Fibroblast of skin of left quadriceps (primary cell): ENCODE measurements at places on chromosomes 2 and 18.
A peak's percentile ranks its signal among the peaks of the same experiment; 100 is the strongest.

DNA sequence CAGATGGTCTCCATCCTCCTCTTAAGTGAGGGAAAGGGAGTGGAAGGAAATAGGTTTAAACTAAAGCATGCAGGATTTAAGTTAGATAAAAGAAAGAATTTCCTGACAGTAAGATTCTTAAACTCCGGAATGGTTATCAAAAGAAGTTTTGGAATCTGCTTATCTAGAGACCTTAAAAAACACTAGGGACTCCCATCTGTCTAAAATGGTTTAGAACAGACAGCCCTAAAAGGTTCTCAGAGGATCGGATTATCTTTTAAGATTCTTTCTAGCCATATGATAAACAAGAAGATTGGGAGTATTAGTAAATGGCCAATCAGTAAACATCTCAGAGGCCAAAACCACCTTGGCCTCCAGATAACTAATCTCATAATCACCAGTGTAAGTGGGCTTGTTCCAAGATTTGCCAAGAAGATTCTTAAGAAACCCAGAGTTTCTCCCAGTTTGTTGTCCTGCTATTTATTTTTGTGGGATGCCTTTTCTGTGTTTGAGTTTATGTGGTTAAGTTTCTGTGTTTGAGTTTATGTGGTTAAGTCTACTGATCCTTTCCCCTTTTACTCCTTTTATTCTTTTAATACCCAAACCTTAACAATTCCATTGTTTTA is 314.9 kb upstream of the NRP2 start:
- DNase-seq = no peak

GRCh38 chr18:70384181-70384790 is 95.4 kb downstream of the SOCS6 start:
- peak; percentile 50 for DNase-seq

GRCh38 chr2:10487081-10487740 is 39.1 kb upstream of the ODC1 start:
- no peak for DNase-seq

GRCh38 chr2:86557836-86558235 is 5.4 kb downstream of the CHMP3 start:
- DNase-seq = no peak

GRCh38 chr2:203535078-203535783 is at the start of gene RAPH1:
RAPH1 (minus strand) TSS chr2:203535301; CDS start chr2:203495353, 39,948 bp downstream.
- DNase-seq = peak; percentile 63

- DNase-seq = no peak
Measured at GRCh38 chr2:213959589-213959988, 451.3 kb upstream of the VWC2L start.

DNA sequence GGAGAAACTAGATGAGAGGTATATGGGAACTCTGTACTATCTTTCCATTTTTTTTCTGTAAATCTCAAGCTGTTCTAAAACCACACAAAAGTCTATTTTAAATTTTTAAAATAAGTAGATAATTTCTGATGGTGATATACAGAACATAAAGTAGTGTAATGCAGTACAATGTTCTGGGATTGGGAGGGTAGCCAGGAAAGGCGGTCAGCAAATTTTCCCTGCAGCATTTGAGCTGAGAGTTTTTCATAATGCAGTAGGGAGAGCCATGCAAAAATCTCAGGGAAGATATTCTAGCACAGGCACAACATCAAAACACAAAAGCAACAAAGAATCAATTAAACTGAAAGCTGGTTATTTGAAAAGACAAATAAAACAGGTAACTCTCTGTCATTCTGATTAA is 141.5 kb downstream of the NCKAP5 start:
- no peak for DNase-seq

- no peak for DNase-seq
Measured at GRCh38 chr2:130156624-130157004, 11.7 kb upstream of the CCDC74B start.

DNA sequence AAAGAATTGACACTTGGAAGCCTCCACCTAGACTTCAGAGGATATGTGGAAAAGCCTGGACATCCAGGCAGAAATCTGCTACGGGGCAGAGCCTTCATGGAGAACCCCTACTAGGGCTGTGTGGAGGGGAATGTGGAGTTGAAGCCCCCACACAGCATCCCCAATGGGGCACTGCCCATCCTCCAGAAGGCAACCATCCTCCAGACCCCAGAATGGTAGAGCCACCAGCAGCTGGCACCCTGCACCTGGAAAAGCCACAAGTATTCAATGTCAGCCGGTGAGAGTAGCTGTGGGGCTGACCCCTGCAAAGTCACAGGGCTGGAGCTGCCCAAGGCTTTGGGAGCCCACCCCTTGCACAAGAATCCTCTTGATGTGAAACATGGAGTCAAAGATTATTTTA is 53.6 kb upstream of the SNTG2 start:
- DNase-seq = no peak

DNA sequence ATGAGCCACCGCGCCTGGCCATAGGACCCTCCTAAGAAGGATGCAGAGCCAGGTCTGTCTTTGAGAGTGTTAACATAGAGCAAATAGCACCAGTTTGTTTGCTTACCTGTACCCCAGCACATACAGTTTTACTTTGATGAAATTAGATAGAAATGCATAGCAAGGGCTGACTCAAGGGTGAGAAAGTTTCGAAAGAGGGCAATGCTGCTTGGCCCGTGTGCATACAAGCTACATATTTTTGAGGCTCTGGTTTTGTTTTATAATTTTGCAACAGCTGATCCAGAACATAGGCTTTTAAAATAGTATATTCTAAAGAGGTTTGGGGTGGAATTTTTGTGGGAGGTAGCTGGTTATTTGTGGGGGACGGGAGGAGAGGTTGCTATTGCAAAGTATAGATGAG is 151.7 kb downstream of the MCFD2 start:
- no peak for DNase-seq

GRCh38 chr2:20643060-20643459 is 7.8 kb downstream of the HS1BP3 start:
- no peak for DNase-seq

GRCh38 chr2:26590508-26590907 is 50.7 kb downstream of the CIB4 start:
- DNase-seq = no peak

DNA sequence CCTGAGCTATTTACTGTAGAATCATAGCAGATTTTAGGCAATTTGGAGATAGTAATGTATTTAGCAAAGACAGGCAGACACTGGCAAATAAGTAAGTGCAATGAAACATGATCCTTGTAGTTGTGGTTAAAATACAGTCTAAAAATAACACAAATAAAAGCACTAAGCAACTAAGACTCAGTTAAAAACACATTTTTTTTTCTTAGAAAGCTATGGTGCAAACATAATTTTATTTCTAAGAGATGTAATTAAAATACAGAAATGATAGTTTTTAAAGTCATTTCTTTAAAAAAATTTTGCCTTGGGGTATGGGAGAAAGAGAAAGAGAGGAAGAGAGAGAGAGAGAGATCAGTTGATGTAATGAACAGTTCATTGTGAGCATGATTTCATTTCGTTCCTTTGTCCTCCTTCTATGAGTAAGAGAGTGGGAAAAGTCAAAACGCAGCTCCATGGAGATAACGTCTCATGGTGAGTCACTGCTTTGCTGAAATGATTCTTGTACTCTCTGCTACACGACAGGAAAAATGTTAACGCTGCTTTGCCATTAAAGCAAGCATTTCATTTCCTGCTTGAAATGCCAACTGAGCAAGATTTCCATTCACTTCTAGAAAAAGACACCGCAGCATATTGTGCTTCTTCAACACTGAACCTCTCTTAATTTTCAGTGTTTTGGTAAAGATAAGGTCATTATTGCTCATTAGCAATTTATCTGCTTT is 61.3 kb upstream of the PGAP1 start:
- DNase-seq = peak; percentile 90

DNA sequence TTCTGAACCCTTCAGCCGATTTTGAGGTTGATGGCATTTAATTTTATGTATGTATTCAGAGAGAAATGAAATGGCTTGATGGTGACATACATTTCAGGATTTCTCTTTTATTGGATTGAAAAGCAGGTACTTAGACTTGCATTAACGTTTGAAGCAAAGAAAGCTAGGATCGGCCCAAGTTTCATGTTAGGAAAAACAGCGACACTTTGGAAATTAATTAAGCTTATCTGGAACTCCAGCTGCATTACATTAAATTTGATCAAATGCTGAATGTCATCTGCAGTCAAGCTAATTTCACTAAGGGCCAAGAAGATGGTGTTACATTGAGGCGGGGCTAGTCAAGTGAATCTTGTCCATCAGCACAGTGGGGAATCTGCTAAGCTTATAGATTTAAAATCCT is 441.8 kb downstream of the IRS1 start:
- DNase-seq = no peak

DNA sequence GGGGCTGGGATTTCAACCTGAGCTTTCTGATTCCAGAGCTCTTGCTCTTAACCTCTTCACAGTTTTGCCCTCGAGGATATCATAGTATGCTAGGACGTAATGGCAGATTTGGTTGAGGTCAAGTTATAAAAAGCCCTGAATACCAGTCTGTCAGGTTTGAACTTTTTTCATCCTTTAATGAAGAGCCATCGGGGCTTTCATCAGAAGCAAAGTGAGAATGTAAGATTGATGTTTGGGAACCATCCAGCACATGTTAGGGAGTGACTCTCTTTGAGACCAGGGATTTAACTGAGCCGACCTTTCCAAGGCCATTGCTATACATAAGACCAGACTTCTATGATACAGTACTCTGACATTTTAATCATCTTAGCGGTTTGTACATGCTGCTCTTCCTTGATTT is 142.5 kb downstream of the TTC27 start:
- DNase-seq = no peak

- DNase-seq = no peak
Measured at GRCh38 chr18:58359218-58359617, 269.7 kb downstream of the ALPK2 start.

DNA sequence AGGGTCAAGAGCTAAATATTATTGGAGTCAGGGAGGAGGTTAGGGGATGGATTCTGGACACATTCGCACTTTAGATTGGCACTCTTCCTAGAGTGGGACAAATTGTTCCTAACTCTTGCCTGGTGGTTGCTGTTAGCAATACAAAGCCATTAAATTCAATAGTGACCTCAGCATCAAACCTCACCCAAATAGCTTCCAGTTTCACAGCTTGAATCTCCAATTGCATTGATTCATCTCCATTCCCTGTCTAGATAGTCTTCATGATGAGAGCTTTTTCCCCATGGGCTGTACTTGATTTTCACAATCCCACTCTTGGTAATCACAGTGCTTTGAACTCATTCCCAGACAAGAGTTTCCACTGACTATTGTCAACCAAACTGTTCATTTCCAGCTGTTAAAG is 585.9 kb upstream of the SYT4 start:
- DNase-seq = no peak

- DNase-seq = no peak
Measured at GRCh38 chr2:241638940-241639339, 1.4 kb downstream of the ATG4B start.

DNA sequence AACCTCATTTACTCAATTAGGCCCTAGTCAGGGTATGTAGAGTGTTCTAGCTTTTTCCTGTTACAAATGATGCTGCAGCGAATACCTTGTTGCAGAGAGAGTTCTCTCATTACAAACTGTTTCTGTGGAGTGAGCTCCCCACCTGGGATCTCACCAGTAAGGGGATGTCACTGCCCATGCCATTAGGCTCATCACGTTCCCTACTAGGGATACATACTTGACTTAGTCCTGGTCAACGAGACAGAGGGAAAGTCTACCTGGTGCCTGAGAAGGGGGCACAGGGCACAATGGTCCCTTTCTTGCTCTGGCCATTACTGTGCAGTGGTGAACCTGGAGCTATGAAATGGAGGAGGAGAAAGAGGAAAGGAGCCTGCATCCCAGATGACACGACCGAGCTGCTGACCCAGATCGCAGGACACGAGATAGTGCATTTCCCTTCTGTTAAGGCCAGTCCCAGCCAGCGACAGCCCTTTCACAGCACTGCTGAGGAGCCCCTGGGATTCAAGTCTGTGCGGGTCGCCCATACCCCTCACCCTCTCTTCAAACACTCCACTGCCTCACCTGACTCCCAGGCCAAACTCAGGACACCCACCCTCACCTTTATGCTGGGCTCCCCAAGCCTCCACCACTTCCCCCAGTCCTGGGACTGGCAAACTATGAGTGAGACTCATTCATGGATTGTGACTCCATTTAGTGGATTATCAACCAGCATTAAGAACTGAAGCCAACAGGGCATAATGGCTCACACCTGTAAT is 16.0 kb downstream of the MALL start:
- no peak for DNase-seq

GRCh38 chr2:41705634-41706033 is 342.2 kb upstream of the PKDCC start:
- no peak for DNase-seq

DNA sequence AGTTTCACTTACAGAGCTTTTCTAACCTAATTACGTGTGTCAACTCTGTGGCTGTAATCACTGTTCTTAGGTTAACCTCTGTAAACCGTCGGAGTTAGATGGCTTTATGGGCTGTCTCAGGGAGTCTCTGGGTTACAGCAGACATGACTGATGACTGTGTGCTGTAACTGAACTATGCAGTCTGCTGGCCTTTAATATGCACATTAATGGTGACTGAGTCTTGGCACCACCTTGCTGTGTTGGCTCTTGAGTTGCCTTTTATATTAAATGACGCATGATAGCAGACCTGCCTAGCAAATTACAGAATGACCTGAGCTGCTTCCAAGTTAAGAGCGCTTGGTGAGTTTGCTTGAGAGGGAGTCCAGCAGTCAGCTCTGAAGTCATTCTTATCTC is 90.1 kb downstream of the ACKR3 start:
- DNase-seq = no peak
